Muscle of back (tissue), 13 donors: ENCODE measurements at places on chromosomes 11 and 22. TPM values are rescaled to one million over a fixed set of nuclear protein-coding genes. Genes with fewer than 3 reads are reported as not detected.
A peak's percentile ranks its signal among the peaks of the same experiment; 100 is the strongest.

- no peak for DNase-seq
Measured at GRCh38 chr22:24164243-24164642, 17.0 kb upstream of the SUSD2 start.

DNA sequence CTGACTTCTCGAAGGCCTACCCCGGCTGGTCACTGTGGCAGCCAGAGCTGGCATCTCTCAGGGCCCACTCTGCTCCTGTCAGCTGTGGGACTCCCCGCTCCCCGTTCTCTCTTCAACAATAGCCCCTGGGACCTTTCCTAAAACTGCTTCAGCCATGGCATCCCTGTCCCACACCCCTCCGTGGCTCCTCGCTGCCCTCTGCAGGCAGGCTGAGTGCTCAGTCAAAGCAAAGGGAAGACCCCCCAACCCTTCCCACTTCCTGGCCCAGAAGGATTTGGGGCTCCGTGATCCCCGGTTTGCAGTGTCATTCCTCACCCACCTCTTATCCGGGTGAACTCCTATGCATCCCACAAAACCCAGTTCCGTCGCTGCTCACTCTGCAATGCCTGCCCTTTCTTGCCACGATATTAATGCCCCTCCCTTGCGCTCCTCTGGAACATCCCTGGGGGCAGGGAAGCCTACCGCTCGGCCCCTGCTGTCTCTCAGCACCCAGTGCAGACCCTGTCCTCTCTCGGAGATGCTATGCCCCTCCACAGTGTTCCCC, 1.6 kb upstream of the TH start:
- DNase-seq = no peak

DNA sequence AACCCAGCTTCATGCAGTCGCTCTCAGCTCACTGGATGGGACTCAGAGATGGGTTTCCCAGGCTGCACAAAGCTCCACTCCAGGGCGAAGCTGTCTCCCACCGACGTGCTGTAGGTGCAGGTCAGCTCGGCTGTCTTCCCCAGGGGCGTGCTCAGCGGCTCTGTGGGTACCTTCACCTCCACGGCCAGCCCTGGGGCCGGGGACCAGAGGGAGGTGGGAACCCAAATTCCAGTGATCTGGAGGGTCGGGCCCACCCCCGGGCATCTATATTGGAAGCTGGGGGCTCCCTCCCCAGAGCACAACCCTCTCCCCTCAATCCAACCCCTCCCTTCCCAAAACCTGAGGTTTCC, 689 bp downstream of the VSIG2 start:
- DNase-seq = no peak

DNA sequence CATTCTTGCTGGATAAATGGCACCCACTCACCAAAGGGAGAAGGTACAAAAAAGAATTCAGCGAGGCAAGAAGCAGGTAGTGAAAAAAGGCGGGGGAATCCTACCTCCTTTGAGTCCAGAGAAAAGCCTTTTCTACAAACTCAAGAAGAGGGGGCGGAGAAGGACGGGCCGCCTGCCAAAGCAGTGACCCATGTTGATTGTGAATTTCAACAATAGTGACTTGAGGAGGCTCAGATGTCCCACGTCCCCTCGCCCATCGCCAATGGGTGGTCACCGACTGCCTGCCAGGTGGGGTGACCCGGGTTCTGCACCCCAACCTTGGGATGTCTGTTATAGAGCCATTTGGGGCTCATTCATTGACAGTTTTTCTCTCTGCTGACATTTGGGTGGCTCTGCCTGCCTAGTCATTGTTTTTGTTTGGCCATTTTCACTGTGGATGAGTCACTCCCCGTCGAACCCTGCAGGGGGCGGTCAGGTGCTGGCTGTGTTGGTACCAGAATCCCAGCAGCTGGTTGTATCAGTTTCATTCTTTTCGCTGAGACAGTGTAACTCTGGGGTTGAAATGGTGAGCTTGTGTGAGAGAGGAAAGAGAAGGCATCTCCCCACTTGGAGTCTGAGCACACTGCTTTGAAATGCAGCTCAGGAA, 163.4 kb upstream of the NCAM1 start:
- no peak for DNase-seq

GRCh38 chr22:48855593-48856307, 971.9 kb downstream of the BRD1 start:
- no peak for DNase-seq

DNA sequence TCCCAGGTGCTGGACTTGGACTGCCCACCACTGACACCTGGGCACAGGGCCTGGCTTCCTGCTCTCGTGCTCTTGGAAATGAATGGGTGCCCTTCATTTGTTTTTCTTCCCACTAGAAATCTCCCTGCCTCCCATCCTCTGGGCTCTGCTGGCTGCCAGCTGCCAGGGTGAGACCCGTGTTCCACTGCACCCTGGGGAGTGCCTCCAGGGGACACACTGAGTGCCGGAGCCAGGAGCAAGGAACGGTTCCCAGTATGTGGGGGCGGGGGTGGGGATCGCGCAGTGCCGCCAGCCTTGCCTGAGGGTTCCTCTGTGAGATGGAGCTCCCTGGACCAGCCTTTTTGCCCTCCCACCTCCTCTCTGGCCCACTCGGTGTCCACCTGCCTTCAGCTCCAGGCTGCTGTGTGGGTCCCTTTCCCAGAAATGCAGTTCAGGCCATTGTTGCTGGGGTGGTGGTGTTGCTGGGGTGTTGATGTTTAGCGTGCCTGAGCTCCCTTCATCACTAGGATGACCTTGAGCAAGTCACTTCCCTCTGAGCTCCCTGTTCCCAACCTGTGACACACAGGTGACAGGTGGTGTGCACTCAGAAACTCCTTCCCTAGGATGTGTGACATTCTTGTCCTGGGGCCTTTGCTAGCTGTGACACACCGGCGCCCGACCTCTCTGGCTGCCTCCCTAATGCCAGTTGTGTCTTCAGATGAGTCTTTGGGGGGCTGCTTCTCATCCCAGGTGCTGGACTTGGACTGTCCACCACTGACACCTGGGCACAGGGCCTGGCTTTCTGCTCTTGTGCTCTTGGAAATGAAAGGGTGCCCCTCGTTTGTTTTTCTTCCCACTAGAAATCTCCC, 72.1 kb downstream of the MED15 start:
- no peak for DNase-seq

DNA sequence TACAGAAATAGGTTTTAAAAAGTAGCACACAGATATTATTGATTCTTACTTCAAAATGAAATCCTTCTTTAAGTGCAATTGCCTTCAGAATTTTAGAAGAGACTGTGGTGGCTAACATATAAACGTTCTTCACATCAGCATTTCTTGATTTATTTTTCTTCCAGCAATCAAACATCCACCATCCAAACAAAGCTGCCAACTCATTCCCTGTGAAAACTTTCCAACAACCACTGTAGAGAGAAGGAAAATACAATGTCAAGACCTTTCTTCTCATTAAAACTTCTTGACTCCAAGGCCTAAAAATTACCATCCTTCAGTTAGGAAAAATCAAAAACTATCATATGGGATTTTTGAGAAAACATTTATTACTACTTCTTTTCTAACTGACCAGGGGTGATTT, 34.0 kb upstream of the P4HA3 start:
- no peak for DNase-seq

- no peak for DNase-seq
Measured at GRCh38 chr11:129423426-129423825, 47.8 kb downstream of the BARX2 start.

DNA sequence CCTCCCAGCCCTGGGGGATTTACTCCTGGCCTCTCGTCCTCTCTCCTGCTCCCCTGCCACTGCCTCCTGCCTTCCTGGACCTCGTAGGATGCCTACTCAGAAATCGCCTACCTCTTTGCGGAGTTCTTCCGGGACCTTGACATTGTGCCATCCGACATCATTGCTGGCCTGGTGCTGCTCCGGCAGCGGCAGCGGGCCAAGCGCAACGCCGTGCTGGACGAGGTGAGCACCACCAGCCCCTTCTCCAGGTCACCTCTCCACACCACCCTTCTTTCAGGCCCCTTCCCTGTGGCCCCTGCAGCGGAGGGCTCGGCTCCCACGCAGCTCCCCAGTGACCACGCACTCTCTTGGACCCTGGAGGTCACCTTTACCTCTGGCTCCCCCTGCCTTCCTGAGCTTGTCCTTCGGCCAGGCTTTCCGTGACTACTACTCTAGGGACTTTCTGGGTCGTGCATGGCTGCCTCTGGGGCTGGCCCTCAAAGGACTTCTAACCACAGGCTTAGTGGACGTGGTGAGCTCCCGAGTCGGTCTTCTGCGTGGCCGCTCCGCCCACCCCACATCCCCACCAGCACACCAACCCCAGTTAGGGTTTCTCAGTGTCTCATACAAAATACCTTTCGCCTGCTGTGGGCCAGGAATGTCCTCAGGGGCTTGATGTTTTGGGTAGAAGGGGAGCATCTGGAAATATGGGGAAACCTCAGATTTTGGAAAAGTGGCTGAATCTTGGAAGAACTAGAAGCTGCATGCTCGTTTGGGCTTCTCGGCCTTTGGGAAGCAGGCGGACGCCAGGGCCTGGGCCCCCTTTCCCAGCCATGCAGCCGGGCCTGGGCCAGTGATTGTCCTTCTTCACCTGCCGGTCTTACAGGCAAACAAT, 24.1 kb upstream of the MYRF start:
- no peak for DNase-seq

DNA sequence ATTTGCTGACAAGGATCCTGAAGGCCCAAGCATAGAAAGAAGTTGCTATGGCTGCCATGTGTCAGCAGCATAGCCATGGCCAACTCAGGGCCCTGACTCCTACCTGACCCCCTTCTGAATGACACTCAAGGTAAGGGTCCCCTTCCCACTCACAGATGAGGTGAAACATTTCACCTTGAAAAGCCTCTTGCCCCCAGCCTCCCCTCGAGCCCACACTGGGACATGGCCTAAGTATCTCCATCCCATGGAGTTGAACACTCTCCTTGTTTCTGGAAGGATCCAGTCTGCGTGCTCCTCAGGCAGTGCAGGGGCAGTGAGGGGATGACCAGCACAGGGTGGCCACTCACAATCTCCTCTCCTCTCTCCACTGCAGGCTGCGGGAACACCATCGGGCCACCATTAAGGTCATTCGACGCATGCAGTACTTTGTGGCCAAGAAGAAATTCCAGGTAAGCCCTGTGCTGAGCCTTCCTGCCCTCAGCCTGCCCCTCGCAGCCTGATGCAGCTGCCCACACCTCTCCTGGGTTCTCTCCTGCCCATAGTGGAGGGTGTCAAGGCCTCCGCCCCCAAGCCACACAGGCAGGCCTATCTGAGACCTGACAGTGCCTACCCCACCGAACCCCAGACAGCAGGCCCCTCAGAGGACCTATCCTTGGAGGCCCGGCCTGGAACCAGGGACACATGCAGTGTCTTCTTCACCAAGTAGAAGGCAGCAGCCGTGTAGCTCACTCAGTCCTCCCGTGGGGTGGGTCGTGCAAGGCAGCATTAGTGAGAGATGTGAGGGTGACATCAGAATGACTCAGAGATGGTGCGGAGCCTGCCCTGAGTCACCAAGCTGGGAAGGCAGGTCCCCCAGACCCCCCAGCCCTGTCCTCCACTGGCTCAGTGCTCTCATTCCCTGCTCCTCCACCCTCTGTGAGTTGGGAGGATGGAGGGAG, 68.9 kb upstream of the KCNQ1OT1 start:
- DNase-seq = no peak

- no peak for DNase-seq
Measured at GRCh38 chr22:37525073-37525745, 6.0 kb upstream of the CARD10 start.

- DNase-seq = no peak
Measured at GRCh38 chr11:32343325-32344008, 91.9 kb downstream of the WT1 start.

GRCh38 chr11:57800444-57801182, 39.0 kb downstream of the CTNND1 start:
- DNase-seq = peak; percentile 67

- no peak for DNase-seq
Measured at GRCh38 chr11:72953637-72954036, 139.4 kb downstream of the ATG16L2 start.

DNA sequence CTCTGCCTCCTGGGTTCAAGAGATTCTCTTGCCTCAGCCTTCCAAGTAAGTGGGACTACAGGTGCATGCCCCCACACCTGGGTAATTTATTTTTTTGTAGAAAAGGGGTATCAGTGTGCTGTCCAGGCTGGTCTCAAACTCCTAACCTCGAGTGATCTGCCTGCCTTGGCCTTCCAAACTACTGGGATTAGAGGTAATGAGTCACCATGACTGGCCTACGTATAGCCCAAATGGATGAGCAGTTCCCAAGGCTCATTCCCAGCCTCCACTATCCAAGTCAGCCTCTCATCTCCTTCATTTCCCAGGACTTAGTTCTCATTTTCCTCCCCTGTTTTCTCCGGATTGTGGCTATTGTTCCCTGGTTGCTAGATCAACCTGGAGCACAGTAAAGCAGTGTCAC, 5.6 kb downstream of the CCT8L2 start:
- DNase-seq = no peak

GRCh38 chr11:44580701-44581100, 15.2 kb downstream of the CD82 start:
- no peak for DNase-seq

GRCh38 chr22:26239581-26239980, 70.3 kb downstream of the SEZ6L start:
- no peak for DNase-seq

DNA sequence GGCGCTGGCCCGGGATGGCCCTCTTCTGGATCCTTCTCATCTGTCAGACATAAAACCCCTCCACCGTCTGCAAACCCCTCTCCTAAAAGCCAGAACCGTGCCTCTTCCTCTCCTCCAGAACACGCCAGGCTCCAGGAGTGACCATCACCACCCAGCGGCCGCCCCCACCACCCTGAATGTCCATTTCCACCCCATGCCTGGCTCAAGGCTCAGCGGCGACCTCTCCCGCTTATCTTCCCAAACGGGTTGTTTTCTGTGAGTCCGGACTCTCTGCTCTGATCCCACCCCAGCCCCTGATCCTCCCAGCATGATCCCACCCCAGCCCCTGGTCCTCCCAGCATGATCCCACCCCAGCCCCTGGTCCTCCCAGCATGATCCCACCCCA, 37.6 kb downstream of the CELSR1 start:
- no peak for DNase-seq

- DNase-seq = no peak
Measured at GRCh38 chr11:44366741-44367140, 56.8 kb upstream of the ALX4 start.

- peak; percentile 80 for DNase-seq
Measured at GRCh38 chr11:13229711-13230318, 47.8 kb upstream of the BMAL1 start.

DNA sequence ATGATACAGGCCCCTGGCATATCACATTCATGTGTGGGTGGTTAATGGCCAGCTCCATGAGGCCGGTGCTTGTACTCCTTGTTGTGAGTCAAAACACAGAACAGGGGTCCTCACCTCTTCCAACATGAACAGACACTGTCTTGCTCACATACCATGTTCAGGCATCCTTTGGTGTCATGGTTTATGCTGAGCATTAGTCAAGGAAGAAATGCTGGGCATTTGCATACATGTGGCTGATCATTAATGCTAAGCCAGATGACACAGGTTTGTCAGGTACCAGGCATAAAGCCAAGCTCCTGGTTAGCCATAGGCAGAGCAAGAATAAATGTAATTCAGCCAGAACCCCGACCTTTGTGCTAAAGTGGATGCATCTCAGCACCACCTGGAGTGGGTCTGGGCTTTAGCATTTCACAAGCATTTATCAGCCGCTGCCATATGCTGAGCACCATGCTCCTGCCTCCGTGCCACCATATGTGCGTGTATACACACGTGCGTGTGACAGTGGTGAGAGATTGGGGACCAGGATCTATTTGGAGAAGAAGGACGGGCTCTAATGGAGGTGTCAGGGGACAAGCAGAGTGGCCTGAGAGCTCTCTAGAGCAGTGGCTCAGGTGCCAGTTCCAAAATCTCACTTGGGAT, 55.0 kb downstream of the MICAL2 start:
- DNase-seq = no peak

The TNNI2 gene
- polyA plus RNA-seq = 2,598 TPM

The GPHA2 gene
- polyA plus RNA-seq = 0.45 TPM

The USP2 gene
- polyA plus RNA-seq = 66.0 TPM
